8988T (cell line): ENCODE measurements at places on chromosomes 13 and 19.

DNA sequence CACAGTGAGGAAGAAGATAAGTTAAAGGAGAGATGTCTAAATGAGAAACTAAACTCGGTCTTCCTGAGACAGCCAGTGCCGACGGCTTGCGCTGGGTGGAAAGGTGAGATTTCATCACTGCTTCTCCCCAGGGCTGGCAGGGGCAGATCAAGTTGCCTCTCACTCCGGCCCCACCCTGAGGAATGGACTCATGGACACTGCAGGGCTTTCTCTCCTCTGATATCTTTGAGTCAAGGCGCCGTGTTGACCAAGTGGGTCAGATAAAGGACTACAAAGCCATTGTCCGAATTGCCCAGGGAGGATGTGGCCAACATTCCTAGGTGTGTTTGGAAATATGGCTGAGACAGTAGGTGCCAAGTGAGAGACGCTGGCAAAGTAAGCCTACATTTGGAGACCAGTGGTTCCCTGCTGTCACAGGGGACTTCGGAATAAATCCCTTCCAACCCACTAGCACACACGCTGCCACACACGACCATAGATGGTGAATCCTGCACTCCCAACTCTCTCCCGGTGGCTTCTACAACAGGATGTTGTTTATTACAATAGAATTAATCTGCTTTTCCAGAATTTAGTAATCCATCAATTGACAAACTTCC is 156.5 kb upstream of the TSC22D1 start:
- no peak for DNase-seq

- DNase-seq = no peak
Measured at GRCh38 chr19:6671960-6672359, 2.0 kb upstream of the TNFSF14 start.

DNA sequence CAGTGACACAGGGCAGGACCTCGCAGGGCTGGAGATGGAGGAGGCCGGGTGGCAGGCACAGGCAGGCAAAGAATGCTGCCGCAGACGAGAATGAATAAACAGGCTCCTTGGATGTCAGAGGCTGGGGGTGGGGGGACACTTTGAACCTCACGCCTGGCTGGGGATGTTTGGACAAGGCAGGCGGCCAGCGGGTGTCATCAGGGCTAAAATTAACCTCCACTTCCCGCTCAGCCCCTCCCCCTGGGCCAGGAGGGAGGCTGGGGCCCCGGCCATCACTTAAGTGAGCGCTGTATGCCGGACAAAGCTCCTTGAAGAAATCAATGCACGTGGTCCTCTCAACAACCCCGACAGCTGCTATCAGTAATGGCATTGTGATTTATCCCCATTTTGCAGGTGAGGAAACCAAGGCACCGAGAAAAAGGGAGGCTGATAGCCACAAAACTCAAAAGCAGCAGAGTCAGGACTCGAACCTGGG is 10.3 kb upstream of the FUT5 start:
- no peak for DNase-seq

GRCh38 chr13:95579303-95579702 is 26.8 kb downstream of the CLDN10 start:
- no peak for DNase-seq

DNA sequence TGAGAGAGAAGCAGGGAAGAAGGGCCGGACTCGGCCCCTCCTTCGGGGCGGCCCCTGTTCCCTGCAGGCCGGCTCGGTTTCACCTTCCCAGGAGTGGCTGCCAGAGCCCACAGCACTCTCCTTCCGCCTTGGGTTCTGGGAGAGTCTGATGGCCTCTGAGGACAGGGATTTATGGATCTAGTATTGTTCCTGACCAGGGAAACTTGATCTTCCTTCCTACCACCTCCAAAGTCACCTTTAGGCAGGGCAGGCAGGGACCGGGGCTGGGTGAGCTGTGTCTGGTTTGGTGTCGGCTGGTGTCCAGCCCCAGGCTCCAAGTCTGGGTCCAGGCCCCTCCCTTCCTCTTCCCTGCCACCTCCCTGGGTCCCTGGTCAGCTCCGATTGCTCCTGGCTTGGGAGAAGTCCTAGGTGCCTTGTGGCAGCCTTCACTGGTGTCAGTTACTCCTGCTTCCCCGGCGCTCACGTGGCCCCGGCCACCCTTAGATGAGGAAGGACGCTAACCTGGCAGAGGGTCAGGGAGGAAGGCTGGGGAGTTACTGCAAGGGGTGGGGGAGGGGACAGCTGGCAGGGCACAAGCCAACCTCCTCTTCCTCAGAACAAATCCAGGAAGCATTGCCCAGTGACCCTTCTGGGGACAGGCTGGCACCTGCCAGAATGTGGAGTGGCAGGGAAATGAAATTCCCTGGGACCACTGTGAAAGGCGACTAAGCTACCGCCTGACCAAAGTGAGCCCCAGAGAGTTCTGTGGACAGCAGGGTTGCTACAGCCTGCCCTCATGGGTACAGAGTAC is 18.8 kb downstream of the RFX1 start:
- peak; percentile 19 for DNase-seq

- no peak for DNase-seq
Measured at GRCh38 chr13:114147803-114148520, 15.5 kb upstream of the RASA3 start.

DNA sequence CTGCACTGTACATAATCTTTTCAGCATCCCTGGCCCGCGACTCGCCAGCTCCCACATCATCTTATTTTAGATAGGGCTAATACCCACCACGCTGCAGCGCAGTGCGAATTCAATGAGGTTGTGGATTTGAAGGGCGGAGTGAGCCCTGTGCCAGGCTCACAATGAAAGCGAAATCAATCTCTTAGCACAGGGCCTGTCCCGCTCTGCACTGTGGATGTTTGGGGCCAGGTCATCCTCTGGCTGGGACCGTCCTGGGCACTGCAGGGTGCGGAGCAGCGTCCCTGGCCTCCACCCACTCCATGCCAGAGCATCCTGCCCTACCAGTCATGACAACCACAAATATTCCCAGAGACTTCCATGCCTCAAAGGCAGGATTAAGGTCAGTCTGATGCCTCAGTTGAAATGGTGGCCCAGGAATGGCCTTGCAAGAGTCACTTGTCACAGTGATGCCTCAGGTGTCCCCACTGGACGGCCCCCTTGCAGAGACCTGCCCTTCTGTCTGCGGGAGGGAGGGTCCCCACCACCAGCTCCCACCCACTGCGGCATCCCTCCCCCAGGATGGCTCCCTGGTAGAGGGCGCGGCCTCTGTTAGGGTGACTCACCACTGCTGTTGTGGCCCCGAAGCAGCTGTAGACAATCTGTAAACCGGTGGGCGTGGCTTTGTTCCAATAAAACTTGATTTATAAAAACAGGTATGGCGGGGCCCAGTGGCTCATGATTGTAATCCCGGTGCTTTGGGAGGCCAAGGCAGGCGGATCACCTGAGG is 5.6 kb downstream of the UHRF1 start:
- peak; percentile 71 for DNase-seq

GRCh38 chr19:18426416-18426767 is 7.2 kb downstream of the SSBP4 start:
- DNase-seq = no peak

DNA sequence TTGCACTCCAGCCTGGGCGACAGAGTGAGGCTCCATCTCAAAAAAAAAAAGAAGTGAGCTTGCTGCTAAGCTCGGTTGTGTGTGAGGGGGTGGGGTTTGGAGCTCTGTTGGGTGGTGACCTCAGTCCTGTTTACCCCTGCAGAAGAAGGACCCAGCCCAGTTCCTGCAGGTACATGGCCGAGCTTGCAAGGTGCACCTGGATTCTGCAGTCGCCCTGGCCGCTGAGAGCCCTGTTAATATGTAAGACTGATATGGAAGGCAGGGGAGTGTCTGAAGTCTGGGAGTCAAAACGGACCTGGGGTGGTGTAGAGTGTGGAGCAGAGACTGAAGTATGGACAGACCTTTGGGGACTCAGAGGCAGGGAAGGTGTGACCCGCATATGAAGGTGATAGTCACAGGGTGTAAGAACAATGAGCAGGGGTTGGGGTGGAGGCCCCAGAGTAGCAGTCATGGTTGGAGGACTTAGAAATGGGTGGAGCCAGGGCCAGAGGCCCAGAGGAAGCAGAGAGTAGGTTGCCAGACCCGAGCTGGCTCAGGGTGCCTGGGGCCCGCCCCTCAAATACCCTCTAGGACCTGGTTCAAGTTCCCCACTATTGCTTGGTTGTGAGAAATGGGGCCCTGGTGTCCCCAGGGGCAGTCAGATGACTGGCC is 13.2 kb downstream of the CLASRP start:
- DNase-seq = no peak

DNA sequence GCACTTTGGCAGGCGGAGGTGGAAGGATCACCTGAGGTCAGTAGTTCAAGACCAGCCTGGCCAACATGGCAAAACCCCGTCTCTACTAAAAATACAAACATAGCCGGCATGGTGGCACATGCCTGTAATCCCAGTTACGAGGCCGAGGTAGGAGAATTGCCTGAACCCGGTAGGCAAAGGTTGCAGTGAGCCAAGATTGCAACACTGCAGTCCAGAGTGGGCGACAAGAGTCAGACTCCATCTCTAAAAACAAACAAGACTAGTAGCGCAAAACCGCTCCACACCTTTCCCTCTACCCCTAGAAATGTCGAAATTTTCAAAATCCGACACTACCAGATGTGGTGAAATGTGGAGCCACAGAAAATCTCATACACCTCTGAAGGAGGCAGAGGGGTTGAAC is 11.2 kb upstream of the TYROBP start:
- no peak for DNase-seq
